ENCODE measurements at places on chromosomes 1 and 21. TPM values are rescaled to one million over a fixed set of nuclear protein-coding genes. Genes with fewer than 3 reads are reported as not detected.

- peak; percentile 68 for DNase-seq
Observed at GRCh38 chr1:202085682-202086373, 36.9 kb upstream of the GPR37L1 start.

DNA sequence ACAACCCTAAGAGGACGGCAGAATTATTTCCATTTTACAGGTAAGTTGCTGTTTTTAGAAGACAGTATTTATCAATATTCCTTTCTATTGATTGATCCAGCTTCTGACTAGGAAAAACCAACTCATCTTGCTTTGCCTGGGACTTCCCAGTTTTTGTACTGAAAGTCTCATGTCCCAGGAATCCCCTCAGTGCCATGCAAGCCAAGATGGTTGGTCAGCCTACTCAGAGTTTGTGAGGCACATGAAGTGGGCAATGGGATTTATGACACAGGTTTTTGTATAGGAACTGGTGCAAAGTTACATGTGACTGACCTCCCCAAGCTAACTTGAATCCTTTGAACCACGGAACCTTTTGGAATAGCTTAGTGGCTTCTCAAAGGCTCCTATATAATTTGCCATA, 45.5 kb downstream of the GNG12 start:
- no peak for DNase-seq

GRCh38 chr1:168141871-168142385, 5.2 kb upstream of the GPR161 start:
- DNase-seq: no peak

GRCh38 chr1:108057541-108057940, 92.6 kb upstream of the VAV3 start:
- DNase-seq: peak; percentile 35

- DNase-seq: no peak
Observed at GRCh38 chr1:232183266-232183800, 446.6 kb downstream of the SIPA1L2 start.

NMNAT1 gene
- 25.4 TPM for total RNA-seq

All from colonic mucosa (tissue), 4 donors.